GM12864 (cell line): ENCODE measurements at places on chromosomes 7 and 10.

GRCh38 chr7:156117542-156118247 lies 305.4 kb upstream of the SHH start:
- no peak for DNase-seq

DNA sequence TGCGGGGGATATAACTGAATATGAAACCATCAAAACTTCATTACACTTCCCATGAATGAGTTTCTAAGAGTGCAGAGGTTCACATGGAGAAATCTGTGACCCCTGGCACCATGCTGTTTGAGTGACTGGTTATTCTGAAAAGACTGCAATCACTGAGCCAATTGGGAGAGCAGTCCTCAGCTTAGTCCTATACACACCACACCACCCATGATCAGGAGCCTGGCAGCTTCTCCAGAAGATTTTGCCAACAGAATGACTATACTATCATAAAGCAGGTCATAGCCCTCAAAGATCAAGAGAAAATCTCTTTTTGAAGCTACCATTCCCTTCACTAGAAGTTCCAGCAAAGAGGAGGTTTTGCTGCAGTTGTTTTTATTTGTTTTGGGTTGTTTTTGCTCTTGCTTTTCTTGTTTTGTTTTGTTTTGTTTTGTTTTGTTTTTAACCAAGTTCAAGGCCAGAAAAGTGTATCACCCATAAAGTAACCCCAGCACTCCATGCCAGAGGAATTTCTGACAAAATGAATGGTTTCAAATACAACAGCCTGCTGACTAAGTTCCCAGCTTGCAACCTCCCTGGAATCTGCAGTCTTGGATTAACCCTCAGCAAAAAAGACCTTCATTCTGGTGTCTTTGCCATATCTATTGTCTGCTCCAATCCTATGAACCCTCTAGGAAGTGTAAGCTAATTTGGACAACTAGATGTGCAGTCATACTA lies 19.7 kb upstream of the HGF start:
- no peak for DNase-seq

- DNase-seq = no peak
These were observed 32.4 kb downstream of the WDR86 start for GRCh38 chr7:151377406-151377805.

DNA sequence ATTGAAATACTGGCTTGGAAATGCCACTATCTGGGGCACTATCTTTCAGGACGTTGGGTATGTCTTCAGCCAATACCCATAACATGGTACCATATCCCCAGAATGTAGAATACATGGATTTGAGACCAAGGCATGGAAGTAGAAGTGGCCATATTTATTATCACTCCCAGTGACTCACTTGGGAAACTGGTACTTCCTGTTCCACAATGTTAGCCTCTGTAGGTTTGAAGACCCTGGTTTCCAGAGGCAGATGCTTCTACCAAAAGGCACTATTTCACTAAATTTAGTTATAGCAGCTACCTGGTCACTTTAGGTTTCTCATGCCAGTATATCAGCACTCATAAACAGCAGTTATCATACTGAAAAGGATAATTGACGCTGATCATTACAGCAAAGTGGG lies 184.2 kb downstream of the CCDC71L start:
- DNase-seq = no peak

- no peak for DNase-seq
These were observed 275.4 kb downstream of the ZEB1 start for GRCh38 chr10:31594347-31594873.

DNA sequence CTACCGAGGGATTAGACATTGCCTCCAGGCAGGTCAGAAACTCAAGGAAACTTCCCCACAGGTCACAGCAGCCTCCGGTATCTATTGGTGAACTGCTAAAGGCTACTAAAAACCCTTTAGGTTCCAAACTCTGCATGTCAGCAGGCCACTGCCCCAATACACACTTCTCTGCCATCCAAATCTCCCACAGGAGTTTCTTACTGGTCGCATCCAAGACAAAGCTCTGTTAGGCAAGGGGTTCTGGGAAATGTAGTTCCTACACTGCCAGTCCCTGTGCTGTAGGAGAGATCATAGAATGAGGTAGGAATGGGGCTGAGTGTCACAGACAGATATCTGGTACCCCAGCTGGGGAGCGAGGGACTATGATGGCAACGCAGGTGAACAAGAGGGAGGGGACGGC lies 757.0 kb upstream of the C7orf33 start:
- no peak for DNase-seq

DNA sequence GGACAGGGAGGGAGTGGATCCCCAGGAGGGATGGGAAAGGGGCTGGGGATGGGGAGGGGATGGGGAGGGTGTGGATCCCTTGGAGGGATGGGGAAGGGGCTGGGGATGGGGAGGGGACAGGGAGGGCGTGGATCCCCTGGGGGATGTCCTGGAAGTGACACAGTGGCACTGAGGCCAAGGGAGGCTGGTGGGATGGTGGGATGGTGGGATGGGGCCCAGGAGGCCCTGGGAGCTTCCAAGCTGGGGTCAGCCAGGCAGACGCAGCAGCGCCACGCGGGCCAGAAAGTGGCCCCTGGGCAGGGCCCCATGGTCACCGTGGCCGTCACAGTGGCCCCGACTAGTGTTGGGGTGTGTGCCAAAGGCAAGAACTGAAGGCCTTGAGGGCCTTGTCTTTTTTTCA lies 67.8 kb downstream of the INPP5A start:
- no peak for DNase-seq

DNA sequence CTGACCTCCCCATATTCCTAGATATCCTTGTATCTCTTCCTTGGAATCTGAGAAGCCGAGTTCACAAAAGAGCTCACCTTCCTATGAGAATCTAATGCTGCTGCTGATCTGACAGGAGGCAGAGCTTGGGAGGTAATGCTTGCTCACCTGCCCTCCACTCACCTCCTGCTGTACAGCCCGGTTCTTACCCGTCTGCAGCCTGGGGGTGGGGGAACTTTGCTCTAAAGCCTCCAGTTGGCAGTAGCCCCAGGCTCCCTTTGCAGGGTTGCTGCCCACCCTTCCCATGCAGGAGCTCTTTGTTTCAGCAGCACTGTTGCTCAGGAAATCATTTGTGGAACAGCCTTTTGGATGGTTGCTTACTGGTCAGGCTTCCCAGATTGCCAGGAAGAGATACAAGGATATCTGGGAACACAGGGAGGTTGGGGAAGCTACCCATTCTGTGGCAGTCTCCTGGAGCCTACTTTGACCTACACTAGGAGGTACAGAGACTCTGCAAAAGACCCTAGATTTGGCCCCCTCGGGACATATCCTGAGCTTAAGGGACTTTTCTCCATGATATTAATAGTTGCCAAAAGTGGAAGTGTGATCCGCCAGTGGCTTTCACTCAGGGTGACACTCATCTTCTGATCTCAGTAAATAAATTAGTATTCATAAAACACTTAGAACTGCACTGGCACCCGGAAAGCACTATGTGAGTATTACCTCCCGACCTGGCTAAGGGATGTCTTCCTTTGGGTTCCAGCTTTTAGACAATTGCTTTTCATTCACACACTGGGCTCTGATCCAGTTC lies 363.7 kb upstream of the PODXL start:
- no peak for DNase-seq

DNA sequence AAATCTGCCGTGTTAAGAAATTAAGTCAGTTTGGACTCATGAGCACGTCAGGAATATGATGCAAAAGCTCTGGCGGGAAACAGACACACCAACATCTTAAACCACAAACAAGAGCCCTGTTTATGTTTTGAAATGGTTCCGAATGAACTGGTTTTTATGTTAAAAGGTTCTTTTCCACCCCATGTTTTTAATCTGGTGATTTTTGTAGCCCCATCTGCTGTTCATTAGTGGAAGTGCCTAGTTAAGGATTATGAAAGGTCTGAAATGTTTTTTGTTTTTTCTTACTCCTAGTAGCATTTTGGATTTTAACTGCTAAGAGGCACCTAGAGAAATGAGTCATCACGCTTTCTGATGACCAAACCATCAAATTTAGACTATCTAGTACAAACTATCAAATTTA lies 404.1 kb upstream of the MKI67 start:
- no peak for DNase-seq

- no peak for DNase-seq
These were observed 7.5 kb upstream of the TBXAS1 start for GRCh38 chr7:139821349-139822105.

DNA sequence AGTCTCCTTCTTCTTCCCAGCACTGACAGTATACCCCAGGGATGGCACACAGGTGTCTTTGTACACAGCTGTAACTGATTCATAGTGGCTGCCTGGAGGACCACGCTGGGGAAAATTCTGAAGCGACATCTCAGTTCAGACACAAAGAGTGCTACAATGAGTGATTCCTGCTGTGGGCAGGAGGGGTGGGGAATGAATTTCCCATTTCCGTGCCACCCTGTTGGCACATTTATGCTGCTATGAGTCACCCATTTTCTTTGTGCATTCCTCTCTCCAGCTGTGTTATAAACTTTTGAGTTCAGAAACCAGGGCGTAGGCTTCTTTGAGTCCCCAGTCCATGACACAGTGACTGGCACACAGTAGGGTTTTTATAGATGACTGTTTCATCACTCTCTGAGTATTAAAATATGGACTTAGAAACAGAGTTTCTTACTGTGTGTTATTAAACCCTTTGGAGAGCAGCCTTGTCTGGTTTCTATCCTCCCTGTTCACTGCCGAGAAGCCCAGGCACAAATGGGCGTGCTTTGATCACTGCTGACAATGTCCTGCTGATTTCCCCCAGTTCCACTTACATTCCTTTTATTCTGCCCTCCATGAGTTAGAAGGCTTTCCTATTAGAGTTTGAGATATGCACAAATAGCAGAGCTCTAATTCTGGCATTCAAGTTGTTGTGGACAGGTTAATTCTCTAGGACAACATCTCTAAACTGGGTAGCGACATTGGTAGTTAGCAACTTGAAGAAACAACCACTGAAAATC lies 24.0 kb upstream of the NPS start:
- DNase-seq = no peak

- DNase-seq = peak; percentile 12
These were observed 44.6 kb upstream of the RSBN1L start for GRCh38 chr7:77651575-77652162.

- no peak for DNase-seq
These were observed 171.9 kb upstream of the LANCL2 start for GRCh38 chr7:55193245-55193644.

DNA sequence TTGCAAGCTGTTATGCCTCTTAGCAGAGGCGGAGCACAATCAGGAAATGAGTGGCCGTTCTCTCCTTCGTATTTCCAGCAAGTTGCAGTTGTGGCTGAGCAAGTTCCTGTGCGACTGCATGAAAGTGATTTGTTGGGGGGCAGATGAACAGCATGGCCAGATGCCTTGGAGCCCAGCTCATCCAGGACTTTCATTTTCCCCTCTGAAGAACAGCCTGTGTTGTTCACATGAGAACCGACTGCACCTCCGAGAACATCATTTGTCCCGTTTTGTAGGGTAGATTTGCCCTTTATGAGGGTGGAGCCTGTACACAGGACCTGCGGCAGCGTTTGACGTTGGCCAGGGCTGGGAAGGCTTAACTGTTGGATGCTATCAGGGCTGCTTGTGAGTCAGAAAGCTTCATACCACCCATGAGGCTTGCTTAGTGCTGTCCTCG lies 4.4 kb downstream of the BAG3 start:
- no peak for DNase-seq

DNA sequence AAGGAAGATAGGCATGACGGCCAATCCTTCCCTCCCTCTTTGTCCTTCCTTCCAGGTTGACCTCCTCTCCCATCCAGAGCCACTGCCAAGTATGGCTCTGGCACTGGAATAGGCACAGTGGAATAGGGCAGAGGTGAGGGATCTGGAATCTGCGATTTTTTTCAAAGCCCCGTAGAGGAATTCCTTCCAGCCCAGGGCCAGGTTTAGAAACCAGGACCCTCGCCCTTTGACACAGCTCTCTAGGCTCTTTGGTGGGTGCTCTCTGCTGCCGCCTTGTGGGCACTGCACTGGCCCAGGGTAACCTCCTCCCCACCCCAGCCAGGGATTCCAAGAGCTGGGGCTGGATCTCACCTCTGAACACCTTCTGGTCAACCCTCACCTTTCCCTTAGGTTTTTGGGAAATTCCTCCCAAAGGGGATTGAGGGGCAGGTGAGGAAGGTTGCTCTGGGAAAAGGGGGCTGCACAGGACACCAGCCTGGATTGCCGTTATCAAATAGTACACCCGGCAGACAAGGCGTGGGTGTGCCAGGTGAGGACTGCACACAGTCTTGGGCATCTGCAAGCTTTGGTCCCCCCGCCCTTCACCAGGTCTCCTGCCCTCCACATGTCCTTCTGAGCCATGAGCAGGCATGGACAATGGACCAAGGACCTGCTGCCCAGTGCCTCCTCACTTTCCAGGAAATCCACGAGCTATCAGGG lies 22.8 kb downstream of the C10orf105 start:
- no peak for DNase-seq

DNA sequence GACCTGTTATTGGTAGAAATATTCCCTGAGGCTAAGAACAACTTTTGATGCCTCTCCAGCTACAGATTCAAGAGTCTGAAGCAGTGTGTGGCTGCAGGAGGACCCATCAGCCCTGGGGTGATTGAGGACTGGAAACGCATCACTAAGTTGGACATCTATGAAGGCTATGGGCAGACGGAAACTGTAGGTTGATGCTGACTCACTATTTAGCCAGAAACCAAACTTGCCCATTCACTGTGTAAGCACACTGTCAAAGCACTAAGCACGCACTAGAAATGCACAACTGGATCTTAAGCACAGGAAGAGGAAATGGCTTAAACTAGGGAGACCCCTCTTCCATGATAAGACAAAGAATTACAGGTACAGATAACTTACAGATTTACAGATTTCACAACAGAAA lies 20.8 kb downstream of the ACSM6 start:
- no peak for DNase-seq

DNA sequence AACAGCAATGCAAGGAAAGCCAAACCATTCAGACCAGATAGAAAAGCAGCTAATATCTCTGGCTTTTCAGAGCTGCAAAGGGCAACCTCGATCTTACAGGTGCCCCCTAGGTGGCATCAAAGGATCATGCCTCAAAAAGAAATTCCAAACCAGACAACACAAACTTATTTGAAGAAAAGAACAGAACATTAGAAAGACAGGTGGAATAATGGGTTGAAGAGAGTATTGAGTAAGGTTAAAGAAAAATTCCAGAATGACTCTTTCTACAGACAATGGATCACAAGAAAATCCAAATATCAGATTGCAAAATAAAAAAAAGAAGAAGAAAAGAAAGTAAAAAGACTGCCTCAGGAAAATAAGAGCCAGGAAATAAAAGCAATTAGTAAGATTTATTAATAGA lies 213.7 kb downstream of the ELMO1 start:
- no peak for DNase-seq

DNA sequence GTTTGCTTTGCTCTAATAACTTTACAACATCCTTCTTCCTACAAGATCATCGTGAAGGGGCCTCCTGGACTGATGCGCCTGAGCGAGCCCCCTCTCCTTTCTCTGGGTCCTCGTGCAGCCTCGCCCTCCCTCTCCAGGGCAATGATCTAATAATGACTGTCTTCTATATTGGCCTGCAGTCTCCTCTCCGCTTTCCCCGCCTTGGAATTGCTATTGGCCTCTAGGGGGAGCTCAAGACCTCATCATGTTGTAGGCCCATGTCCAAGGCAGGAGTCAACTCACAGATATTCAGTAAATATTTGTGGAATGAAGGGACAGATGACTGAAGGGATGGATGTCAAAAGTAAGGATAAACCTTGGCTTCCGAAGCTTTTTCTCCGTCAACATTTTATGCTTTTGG lies 1180.3 kb downstream of the TYW1 start:
- no peak for DNase-seq

- DNase-seq = no peak
These were observed 221.7 kb upstream of the DKK1 start for GRCh38 chr10:52092390-52092789.
